ENCODE measurements at places on chromosomes 16 and 17.
A peak's percentile ranks its signal among the peaks of the same experiment; 100 is the strongest.

- no peak for DNase-seq
Measured at GRCh38 chr16:58733248-58733670, 857 bp downstream of the GOT2 start.

- no peak for DNase-seq
Measured at GRCh38 chr17:14091367-14091766, 22.1 kb downstream of the COX10 start.

DNA sequence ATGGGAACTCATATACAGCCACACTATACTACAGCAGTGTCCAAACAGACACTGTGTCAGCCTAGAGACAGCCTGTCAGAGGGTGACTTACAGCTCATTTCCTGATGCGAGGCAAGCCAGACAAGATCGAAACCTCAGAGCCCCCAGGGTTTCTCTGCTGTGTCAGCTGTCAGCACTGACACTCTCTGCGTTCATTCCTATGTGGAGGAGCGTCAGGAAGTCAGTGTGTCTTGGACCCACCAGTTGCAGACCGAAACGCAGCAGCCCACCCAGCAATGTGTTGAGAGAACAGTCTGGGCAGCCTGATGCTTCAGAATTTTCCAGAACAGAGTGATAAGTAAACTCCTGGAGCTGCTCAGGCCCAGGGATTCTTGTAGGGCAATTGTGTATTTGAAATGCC is 20.6 kb upstream of the MAPT start:
- no peak for DNase-seq

DNA sequence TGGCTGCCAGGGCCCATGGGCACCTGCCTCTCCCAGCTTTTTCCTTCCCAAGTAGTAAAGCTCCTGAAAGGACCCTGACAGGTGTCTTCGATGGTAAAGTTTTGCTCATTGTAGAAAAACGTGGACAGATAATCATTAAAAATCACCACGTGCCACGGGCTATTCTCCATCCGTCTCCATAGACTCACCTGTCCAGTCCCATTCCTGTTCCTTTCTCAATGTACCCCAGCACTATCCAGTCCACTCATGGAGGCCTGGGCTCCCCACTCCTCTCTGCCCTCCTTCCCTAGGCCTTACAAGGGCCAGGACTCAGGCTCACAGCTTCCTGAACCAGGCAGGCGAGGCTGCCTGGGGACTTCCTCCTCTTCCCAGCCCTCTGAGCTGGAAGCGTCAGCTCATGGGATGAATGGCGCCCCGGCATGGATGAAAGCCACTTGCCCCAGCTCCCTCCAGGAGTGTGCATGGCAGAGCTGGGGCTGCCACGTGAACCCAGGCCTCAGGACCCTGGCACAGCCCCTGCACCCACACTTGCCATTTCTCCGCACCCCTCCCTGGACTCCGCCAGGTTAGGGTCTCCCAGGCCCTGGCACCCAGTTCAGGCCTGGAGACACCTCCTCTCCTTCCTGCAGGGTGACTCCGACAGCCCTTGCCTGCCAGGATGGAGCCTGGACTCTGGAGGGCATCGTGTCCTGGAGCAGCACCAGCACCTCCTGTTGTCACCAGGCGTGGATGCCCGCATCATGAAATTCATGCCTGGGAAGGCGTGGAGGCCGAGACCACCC is 8.8 kb downstream of the CTRB1 start:
- DNase-seq, result no peak

- no peak for DNase-seq
Measured at GRCh38 chr16:86157616-86158247, 258.8 kb downstream of the IRF8 start.

GRCh38 chr16:3992297-3993051 is 112.0 kb upstream of the CREBBP start:
- DNase-seq, result no peak

- no peak for DNase-seq
Measured at GRCh38 chr17:4998027-4998731, 429 bp downstream of the KIF1C start.

GRCh38 chr16:74756203-74756602 is 18.4 kb downstream of the FA2H start:
- no peak for DNase-seq

DNA sequence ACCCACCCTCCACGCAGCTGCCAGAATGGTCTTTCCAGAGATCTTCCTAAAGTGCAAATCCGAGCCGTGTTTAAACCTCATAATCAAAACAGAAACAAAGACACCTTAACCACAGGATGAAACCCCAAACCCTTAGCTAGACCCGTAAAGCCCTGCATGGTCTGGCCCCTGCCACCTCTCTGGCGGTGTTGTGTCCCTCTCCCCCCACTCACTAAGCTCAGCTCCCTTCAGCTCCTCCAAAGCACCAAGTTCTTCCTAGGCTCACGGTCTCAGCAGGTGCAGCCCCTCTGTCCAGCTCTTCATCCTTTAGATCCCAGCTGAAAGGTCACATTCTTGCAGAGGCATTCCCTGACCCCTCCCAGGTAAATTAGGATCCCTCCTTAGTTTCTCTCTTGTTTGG is 4.4 kb upstream of the NXPH3 start:
- DNase-seq, result no peak

GRCh38 chr16:60485872-60486489 is 1550.3 kb downstream of the CDH8 start:
- DNase-seq, result no peak

- DNase-seq, result no peak
Measured at GRCh38 chr16:77745972-77746371, 23.7 kb downstream of the NUDT7 start.

DNA sequence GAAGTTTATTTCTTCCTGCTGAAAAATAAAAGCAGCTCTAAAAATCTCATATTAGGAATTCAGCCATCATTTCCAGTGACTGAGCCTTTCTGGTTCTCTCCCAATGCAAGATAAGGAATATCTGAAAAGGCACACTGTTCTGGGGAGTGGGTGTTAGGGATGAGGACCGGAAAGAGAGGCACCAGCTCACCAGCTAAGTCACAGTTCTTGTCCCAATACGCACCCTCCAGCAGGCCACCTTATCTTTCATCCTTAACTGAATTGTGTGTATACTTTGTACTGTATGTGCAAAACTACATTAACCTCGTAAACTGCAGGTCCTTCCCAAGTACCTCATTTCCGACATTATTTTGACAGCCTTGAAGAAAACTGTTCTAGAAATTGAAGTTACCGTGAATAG is 11.0 kb downstream of the AMFR start:
- DNase-seq, result no peak

DNA sequence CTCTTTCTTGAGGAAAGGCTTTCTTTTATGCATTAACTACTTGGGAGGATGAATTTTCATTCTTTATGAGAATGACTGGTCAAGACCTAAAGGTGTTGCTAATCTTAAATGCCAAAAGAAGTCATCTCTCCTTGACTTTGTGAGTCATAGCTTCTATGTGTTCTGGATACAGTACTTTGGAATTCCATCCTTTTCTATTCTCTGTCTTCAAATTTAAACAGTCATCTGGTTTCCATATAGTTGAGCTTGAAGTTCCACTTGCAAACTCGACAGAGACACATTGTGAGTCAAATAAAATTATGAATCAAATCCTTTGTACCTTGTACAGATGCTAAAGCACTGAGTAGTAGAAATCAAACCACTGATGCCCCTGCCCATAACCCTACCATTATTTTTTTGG is 271.9 kb upstream of the PMFBP1 start:
- no peak for DNase-seq

GRCh38 chr17:66228887-66229782 is at the start of gene APOH:
Gene APOH (minus strand): TSS chr17:66229415. CDS start chr17:66229379, 36 bp downstream.
- DNase-seq, result no peak

GRCh38 chr17:82966415-82966814 is 113.0 kb upstream of the METRNL start:
- no peak for DNase-seq

GRCh38 chr17:65297916-65298315 is 160.7 kb downstream of the RGS9 start:
- no peak for DNase-seq

GRCh38 chr16:53985861-53986260 is 281.9 kb downstream of the FTO start:
- DNase-seq, result no peak

DNA sequence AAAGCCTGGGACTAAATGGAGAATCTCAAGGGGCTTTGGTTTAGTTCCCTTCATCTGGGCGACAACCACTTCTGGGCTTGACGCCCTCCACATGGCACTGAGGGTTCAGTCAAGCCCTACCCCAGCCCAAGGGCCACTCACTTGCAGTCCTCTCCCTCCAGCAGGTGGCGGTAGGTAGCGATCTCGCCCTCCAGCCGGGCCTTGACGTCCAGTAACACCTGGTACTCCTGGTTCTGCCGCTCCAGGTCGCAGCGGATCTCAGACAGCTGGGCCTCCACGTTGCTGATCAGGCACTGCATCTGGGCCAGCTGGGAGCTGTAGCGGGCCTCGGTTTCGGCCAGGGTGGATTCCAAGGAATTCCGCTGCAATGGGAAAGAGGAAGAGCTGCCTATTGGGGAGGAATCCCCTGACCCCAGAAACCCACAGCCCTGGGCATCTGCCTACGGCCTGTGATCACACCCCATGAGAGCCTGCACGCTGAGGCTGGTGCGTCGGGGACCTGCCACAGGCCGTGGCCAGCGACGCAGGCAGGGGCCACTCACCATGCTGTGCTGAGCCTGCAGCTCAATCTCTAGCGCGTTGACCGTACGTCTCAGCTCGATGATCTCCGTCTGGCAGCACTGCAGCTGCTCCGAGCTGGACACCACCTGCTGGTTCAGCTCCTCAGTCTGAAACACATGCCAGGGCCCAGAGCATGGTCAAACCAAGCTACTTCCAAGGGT is 2.7 kb downstream of the KRT36 start:
- no peak for DNase-seq

DNA sequence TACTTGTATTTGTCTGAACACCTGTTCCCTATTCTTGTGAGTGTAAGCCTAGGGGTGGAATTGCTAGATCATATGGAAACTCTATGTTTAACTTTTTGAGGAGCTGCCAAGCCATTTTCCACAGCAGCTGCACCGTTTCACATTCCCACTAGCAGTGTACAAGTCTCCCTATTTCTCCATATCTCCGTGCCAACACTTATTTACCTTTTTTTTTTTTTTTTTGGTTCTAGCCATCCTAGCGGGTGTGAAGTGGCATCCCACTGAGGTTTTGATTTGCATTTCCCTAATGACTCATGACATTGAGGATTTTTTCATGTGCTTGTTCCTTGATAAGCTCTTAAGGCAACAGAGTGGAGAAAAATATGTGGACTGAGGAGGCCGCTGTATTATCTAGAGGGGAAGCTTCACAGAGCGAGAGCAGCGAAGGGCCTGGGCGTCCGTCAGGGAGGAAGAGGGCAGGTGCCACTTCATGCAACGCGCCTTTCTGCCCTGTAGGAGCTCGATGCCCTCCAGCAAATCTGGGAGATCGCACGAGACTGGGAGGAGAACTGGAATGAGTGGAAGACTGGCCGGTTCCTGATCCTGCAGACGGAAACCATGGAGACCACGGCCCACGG is 50.0 kb downstream of the DNAH2 start:
- no peak for DNase-seq

GRCh38 chr17:6701719-6702118 is 11.4 kb downstream of the SLC13A5 start:
- no peak for DNase-seq

DNA sequence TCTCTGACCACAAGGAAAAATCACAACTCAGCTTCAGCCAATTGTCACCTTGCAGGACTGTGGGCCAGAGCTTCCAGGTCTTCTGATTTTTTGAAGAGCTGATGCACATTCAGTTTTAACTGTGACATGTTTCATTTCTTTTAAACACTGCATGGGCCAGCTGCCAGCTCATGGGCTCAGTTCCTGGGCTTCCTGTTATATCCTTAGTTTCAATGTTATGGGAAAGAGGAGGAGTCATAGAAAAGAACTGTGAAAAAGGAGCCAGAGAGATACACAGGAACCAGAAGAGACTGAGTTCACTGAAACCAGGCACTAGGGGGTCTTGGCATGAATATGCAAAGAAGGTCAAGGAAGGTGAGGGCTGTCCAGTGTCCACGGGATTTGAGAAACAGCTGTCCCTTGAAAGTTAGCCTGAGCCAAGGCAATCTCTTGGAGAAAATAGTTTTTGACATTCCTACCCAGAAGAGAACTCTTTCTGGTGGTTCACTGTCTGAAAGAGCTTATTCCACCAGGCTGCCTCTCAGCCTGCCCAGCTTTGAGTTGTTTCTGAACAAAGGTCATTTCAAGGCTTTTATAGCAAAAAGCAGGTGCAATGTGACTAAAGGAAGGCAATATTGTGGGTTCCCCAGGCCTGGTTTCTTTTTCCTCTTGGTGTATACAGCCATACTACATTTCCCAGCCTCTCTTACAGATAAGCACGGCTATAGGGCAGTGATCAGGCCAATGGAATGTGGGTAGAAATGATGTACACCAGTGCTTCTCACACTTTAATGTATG is 10.5 kb downstream of the PDILT start:
- no peak for DNase-seq

DNA sequence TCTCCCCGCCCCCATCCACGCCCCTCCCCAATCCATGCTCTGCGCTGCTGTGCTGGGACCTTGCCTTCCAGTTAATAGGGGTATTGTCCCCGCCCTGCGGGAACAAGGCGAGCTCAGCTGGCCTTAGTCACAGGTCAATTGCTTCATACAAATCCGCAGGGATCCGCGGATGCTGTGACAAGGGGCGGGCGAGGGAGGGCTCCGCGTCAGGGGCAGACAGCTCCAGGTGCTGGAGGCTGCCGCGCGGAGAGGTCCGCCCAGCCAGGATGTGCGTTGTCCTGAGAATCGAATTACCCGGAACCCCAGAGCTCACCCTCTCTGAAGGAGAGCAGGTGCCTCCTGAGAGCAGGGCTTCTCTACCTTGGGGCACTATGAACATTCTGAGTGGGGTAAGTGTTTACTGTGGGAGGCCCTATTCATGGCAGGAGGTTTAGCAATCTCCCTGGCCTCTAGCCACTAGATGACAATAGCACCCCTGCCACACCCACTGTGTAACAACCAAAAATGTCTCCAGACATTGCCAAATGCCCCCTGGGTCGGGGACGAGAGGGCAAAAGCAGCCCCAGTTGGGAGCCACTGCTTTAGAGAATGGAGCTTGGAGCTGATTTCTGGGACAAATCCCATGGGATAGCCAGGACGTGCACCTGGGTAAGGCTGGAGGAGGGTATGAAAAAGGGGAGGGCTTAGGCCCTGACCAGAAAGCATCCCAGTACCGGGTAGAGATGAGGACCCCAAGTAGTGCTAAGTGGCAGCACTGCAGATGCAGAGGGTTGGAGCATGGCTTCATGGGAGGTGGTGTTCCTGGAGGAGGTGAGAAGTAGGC is 138.2 kb downstream of the CYLD start:
- peak; percentile 78 for DNase-seq

- DNase-seq, result no peak
Measured at GRCh38 chr16:60674241-60674640, 1362.0 kb downstream of the CDH8 start.

- DNase-seq, result no peak
Measured at GRCh38 chr16:8718851-8719680, 44.6 kb downstream of the ABAT start.

- no peak for DNase-seq
Measured at GRCh38 chr17:34249061-34249460, 6.0 kb upstream of the CCL2 start.

GRCh38 chr16:82567175-82567574 is 59.6 kb upstream of the CDH13 start:
- DNase-seq, result no peak

GRCh38 chr17:46266656-46267544 is 28.0 kb upstream of the LRRC37A start:
- peak; percentile 52 for DNase-seq

- DNase-seq, result no peak
Measured at GRCh38 chr16:85935974-85936760, 37.2 kb downstream of the IRF8 start.

Data from NCI-H1436 treated with DMSO at 0.1 percent for 48 hours (cell line).